ENCODE measurements at places on chromosomes 3 and 15.

DNA sequence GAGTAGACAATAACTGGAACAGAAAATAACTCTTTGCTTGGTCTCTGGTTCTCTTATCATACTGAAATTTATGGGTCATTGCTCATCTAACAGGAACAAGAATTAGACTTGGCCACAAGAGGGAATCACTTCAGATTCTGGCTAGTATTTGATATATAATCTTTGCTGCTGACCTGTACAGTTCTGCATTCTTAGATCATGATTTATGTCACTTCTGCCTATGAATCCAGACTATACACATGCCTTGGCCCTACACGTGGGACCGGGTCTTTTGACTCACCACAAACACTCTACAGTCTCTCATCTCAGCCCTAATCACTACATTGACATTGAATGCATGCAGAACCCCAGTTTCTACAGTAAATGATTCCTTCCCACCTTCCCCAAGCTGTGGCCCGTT is 162.5 kb upstream of the SOX2 start:
- DNase-seq: no peak

DNA sequence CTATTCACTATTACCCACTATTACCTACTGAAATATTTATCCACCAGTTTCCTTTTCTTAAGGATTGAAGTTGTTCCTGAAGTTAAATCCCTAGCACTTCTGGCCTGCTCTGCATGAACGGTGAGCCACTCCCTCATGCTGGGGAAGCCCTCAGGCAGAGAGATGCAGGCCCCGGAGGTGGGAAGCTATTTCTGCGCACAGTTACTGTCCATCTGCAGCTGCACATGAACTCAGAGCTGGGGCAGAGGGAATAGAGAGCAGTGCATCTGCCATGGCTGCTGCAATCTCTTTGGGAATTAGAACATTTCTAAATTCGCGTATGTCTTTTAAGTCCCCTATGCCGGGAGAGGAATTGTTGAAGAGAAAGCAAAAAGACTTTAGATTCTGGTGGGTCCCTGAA is 6.3 kb upstream of the GALNT15 start:
- DNase-seq: no peak

GRCh38 chr3:49032646-49033304 is 3.6 kb upstream of the IMPDH2 start:
- DNase-seq: no peak

DNA sequence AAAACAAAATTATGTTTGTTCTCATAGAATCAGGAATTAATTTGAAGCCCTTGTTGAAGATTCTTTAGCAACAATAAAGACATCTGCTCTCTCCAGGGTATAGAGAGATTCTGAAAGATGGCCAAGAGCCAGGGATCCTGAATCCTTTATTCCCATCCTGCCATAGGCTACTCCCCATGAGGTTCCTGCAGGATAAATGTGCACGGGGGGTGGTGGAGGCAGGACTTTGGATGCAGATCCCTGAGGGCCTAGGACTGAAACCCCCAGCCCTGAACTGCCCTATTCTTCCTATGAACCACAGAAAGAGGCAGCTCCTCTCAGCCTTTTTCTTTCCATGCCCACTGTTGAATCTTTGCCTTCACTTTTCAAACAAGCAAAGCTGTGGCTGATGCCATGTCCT is 17.1 kb downstream of the TMEM108 start:
- DNase-seq: no peak

DNA sequence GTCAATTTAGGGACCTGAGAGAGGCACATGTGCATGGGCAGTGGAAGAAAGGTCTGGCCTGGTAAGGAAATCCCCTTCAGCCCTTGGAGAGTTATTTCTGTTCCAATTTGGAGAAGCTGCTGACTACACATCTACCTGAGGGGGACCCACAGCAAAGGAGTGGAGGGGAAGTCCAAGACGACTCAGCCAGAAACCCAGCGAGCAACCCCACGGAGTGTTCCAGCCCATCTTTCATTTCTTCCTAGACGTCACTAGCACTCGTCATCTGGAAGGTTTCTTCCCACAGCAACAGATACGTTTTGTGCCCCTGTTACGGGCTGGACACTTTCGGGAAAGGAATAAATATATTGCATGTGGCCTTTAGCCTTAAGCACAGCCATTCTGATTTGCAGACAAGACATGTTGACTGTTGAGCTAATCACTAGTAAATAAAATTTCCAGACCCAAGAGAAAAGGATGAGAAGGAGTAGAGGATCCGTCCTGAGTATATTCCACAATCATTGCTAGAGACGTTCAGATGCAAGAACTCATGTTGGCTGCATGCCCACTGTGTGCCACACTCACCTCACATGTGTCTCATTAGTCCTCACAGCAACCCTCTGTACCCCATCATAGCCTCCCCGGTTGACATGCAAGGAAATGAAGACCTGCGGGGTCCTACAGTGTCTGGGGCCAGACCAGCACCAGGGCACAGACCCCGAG is 7.8 kb upstream of the FAM174B start:
- no peak for DNase-seq

GRCh38 chr3:9669720-9670432 is 20.6 kb downstream of the MTMR14 start:
- DNase-seq: no peak

DNA sequence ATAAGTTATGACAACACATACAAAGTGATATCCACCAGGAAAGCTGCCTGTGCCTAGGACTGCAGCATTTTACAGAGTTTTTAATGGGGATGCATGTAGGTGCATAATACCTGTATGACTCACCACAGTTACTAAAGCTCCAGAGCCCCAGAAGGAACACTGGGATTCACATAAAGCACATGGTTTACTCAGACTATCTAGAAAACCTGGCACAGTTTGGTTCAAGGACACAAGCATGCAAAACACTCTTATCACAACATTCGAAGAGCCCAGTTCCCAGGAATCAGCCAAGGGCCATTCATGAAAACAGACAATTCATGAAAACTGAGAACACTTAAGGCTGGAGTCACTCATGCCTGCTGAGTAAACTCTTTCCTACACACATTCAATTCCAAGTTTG is 261.0 kb downstream of the PYDC2 start:
- DNase-seq: no peak

GRCh38 chr3:13656584-13657301 is 107.8 kb downstream of the FBLN2 start:
- DNase-seq: no peak

DNA sequence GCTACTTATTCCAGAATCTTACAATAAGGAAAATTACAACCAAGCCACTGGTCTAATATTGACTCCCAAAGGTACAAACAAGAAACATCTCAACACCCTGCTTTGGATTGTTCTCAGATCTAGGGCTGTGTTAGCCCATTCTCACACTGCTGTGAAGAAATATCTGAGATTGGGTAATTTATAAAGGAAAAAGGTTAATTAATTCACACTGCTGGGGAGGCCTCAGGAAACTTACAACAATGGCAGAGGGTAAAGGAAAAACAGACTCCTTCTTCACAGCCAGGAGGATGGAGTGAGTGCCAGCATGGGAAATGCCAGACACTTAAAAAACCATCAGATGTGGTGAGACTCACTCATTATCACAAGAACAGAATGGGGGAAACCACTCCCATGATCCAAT is 208.3 kb downstream of the ULK4 start:
- DNase-seq: no peak

- DNase-seq: no peak
These were observed 1.6 kb upstream of the PRKCD start for GRCh38 chr3:53159156-53160060.

DNA sequence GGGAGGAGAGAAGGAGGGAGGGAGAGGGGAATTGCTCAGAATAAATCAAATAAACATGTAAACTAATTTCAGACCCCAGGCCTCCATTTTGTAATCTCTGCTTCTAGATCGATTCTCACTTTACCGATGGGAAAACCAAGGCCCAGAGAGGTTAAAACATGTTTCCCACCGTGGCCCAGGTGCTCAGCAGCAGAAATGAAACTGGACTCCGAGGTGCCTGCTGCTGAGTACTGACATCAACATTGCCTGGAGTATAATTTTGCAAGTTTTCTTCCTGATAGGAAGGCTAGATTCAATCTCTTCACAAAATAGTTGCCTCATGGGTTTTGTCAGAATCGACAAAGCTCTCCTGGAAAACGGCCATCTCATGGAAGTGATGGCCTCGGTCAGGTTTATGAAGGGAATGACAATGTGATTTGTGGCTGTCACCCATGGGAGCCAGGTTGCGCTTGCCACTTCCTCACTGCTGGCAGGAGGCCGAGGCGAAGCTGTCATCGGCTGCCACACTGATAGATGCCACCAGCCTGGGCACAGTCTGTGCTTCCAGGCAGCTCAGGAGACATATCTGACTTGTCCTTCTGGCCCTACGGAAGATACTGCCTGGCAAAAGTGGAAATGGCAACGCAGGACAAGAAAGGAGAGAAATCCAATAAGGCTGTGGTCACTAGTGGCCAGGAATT is 133.1 kb upstream of the LRRN1 start:
- DNase-seq: no peak

GRCh38 chr15:59723687-59724346 is 34.7 kb upstream of the BNIP2 start:
- DNase-seq: no peak

DNA sequence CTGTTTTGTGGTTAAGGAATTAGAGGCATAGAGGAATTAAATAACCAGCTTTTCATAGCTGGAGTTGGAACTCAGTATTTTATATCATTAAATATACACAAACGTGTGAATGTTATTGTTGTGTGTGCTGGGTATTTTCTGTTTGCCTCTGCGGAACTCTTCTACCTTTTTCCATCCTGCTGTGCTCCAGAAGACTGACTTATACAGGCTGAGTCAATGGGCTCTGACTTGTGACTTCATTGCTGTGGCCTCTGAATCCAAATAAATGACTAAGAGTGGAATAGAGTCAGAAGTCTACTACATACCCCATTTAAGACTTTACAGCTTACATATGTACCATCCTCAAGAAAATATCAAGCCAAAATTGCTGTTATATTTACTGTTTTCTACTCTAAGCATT is 17.6 kb downstream of the ARIH1 start:
- DNase-seq: peak; percentile 6

- no peak for DNase-seq
These were observed 26.7 kb downstream of the SLC6A1 start for GRCh38 chr3:11019116-11019819.

GRCh38 chr15:66080717-66081398 is 172.7 kb downstream of the MEGF11 start:
- DNase-seq: no peak

DNA sequence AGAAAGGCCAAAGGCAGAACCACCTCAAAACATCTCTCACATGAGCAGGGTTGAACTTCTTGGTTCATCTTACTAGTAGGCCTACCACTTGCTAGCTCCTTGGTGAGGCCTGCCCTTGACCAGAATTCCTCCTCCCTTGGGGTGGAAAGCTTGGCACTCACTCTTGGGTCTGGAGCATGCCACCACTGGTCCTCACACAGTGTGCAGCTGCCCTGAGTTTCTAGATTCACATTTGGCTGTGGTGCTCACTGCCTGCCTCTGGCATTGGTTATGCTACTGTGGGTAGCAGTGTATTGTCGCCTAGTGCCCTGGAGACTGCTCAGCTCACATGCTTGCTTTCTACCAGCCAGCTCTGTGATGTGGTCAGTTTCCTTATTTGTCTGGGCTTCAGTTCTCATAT is 23.7 kb downstream of the OXNAD1 start:
- DNase-seq: no peak

DNA sequence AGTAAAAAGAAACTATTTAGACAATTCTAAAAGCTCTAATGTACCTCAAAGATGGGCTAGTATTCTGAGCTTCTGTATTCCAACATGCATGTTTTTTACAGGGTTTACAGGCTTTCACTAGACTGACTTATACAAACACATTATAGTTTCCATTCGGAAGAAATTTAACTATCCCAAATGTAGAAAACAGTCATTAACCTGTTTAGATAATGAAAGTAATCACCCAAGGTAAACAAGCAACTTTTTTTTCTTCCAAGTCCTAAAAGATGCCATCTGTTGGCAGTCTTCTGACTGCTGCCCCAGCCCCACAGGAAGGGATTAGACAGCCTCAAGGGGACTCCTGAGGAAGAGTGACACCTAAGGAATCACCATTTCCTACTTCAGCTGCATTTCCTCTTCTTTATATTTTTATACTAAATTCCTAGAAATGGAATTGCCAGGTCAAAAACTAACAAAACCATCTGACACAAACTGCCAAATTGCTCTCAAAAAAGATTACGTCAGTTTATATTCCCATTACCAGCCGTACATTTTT is 25.5 kb downstream of the SIN3A start:
- no peak for DNase-seq

GRCh38 chr3:121696186-121696585 is 35.5 kb upstream of the HCLS1 start:
- DNase-seq: no peak

DNA sequence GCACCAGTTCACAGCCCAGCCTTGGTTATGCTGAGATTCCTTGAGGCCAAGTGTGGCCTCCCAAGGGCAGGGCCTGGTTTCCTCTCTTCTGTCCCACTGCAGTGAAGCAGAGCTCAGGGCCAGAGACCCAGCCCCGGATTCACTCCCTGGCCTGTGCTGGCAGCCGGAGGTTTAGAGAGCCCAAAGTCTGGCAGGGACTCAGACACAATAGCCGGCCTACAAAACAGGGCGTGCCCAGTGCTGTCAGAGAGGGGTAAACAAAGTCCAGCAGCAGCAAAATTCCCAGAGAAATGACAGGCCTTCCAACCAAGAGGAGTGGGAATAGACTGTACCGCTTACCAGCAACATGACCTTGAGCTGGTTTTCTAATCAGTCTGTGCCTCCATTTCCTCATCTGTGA is 14.0 kb downstream of the VIPR1 start:
- no peak for DNase-seq

- DNase-seq: no peak
These were observed 156.7 kb upstream of the TSC22D2 start for GRCh38 chr3:150251187-150252062.

DNA sequence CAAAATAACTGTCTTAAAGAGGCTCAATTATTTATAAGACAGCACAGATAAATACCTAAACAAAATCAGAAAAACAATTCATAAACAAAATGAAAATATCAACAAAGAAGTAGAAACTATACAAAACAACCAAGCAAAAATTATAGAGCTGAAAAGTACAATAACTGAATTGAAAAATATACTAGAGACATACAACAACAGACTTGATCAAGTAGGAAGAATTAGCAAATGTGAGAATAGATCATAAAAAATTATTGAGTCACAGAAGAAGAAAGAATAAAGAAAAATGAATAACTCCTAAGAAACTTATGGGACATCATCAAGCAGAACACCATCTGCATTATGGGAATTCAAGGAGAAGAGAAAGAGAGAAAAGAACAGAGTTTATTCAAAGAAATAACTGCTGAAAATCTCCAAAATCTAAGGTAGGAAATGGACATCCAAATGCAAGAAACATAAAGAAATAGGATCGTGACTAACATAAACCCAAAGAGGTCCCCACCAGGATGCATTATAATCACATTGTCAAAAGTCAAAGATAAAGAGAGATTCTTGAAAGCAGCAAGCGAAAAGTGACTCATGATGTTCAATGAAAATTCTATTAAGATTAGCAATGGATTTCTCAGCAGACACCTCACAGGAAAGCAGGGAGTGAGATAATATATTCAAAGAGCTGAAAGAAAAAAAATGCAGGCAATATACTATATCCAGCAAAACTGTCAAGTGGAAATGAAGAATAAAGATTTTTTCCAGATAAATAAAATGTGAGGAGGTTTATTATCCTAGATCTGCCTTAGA is 85.9 kb downstream of the DCLK3 start:
- DNase-seq: no peak
